ENCODE measurements at places on chromosomes 3 and 15. TPM values are rescaled to one million over a fixed set of nuclear protein-coding genes. Genes with fewer than 3 reads are reported as not detected.

SLC12A6 gene
- 36.6 TPM for total RNA-seq

CSPG4 gene
- 6.6 TPM for total RNA-seq

GRAMD1C gene
- 6.4 TPM for total RNA-seq

PHC3 gene
- 42.8 TPM for total RNA-seq

LDHAL6B gene
- not detected for total RNA-seq

STAB1 gene
- 5.9 TPM for total RNA-seq

NEK10 gene
- total RNA-seq = 18.7 TPM

COL7A1 gene
- 1.7 TPM for total RNA-seq

GOLGA6L4 gene
- total RNA-seq = 2.7 TPM

ARGFX gene
- total RNA-seq = not detected

DUSP7 gene
- 7.9 TPM for total RNA-seq

FOXB1 gene
- total RNA-seq = not detected

SNX4 gene
- 68.6 TPM for total RNA-seq

ABHD10 gene
- total RNA-seq = 48.9 TPM

P2RY1 gene
- total RNA-seq = 11.6 TPM

RBMS3 gene
- 7.6 TPM for total RNA-seq

BLM gene
- 4.2 TPM for total RNA-seq

TMEM40 gene
- total RNA-seq = not detected

GRIP2 gene
- total RNA-seq = 7.4 TPM

MEIS2 gene
- total RNA-seq = 242 TPM

IRAK2 gene
- 3.4 TPM for total RNA-seq

WDR72 gene
- total RNA-seq = under 0.01 TPM

RYR3 gene
- 12.5 TPM for total RNA-seq

FAM98B gene
- 49.7 TPM for total RNA-seq

CDHR4 gene
- under 0.01 TPM for total RNA-seq

SPATA12 gene
- not detected for total RNA-seq

MORC1 gene
- total RNA-seq = under 0.01 TPM

ZBTB47 gene
- 14.0 TPM for total RNA-seq

RTP3 gene
- not detected for total RNA-seq

Data from temporal lobe (tissue), 4 donors.